Stimulated activated CD8-positive, alpha-beta memory T cell treated with anti-CD3 and anti-CD28 coated beads, Interleukin-15, amount 100 ng/mL, for 4 hours (primary cell): ENCODE measurements at places on chromosomes 3 and 15.

GRCh38 chr15:80712956-80713355 is 17.8 kb downstream of the ABHD17C start:
- no peak for DNase-seq

DNA sequence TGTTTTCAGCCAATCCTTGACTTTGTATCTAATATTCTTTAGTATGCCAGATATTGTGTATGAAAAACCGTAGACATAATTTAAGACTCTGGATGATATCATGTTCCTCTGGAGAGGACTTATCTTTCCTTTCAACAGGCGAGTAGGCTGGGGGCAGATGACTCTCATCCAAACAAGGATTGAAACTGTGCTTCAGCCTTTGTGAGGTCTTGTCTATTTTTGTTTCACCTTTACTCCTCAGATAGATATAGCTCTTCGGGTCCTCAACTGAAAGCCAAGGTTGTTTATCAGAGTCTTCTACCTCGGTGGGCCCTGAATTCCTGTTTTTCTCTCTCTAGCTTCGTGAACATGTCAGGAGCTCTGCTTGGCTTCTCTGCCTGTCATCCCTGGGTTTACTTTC is 66.0 kb downstream of the C3orf20 start:
- DNase-seq = no peak

- no peak for DNase-seq
Measured at GRCh38 chr3:43255662-43256061, 30.7 kb upstream of the SNRK start.

DNA sequence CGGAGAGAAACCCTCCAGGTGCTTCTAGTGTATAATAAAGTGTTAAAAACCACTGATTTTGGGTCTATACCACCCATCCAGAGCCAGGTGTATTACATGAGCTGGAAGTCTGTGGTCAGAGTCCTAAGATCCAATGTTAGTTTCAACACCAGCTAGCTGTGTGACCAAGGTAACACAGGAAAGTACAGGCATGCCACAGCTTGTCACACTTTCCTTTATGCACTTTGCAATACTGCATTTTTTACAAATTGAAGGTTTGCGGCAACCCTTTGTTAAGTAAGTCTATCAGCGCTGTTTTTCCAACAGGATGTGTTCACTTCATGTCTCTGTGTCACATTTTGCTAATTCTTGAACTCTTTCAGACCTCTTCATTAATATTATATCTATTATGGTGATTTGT is 201.3 kb upstream of the PRICKLE2 start:
- no peak for DNase-seq

DNA sequence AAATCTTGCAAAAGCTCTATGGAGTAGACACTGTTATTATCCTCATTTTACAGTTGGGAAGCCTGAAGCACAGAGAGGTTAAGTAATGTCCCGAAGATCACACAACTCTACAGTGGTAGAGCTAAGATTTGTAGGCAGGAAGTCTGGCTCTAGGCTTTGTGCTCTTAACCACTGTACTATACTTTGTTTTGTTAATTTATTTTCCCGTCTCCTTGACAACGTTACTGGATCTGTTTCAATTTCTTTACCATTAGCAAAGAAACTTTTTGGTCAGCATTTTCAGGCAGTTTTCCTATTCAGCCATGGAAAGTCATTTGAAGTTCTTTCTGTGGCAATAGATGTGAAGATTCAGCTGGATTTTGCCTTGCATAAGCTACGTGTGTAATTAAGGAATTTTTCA is 51.7 kb downstream of the OTOL1 start:
- no peak for DNase-seq

GRCh38 chr15:70701891-70702568 is 61.3 kb downstream of the UACA start:
- no peak for DNase-seq

DNA sequence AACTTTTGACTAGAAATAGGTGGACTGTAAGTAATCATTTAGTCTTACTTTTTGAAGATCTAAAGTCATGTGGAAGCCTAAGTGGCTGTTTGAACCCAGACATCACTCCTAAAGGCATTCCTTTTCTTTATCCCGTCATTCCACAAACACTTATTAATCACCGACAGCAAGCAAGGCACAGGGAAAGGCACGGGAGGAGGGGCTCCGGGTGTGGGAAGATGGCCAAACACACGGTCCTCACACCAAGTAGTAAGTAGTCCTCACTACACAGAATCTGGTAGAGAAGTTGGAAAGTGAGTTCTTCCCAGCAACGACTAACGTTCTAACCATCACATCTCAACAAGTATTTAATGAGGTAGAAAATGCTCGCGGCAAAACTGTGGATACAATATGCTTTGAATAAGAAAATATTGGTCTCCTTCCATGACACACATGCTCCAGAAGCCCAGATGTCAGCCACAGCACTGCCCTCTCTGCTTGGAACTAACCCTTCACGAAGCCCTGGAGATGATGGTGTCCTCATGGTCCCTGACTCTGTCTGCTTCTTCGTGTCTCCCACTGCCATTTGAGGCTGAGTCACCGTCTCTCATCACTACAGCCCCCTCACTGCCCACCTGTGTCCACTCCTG is 202.2 kb downstream of the OPA1 start:
- no peak for DNase-seq

DNA sequence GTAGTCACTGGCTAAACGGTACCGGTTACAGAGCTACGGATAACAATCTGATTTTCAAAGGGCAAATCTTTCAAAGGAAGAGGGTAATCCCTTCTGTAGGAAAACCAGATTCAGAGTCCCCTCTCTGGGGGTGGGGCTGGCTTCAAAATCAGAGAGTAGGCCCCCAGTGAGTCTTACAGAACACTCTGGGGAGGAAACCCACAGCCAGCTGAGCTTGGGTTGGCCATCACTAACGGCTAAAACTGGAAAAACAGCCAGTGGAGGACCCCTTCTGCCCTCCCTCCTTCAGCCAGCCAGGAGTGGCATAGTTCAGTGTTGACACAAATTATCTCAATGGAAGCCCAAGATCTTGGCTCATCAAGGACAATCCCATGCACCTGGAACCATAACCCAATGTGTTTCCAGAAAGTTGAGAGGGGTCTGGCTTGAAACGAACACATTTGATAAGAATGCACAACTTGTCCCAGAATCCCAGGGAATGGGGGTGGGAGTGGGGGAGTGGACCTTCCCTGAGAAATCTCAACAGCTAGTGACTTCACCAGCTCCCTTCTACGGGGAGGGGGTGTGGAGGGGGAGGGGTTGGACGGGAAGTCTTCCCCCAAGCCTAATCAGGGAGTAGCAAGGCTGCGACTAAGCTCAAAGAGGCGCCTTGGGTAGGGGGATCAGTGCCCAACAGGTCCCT is 1.0 kb downstream of the RASL12 start:
- no peak for DNase-seq

DNA sequence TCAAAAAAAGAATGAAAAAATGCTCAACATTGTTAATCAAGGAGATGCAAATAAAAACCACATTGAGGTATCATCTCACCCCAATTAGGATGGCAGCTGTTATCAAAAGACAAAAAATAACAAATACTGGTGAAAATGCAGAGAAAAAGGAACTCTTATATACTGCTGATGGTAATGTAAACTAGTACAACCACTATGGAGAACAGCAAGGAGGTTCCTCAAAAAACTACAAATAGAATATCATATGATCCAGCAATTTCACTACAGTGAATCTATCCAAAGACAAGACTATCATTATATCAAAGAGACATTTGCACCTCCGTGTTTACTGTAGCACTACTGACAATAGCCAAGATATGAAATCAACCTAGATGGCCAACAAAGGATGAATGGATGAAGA is 58.4 kb downstream of the PEAK1 start:
- DNase-seq = no peak
